Activated gamma-delta T cell treated with Interleukin-2 at 50 U/mL for 16 hours (primary cell): ENCODE measurements at places on chromosomes 3 and 15.

- DNase-seq, result no peak
Measured at GRCh38 chr15:76038512-76038911, 21.3 kb upstream of the TMEM266 start.

DNA sequence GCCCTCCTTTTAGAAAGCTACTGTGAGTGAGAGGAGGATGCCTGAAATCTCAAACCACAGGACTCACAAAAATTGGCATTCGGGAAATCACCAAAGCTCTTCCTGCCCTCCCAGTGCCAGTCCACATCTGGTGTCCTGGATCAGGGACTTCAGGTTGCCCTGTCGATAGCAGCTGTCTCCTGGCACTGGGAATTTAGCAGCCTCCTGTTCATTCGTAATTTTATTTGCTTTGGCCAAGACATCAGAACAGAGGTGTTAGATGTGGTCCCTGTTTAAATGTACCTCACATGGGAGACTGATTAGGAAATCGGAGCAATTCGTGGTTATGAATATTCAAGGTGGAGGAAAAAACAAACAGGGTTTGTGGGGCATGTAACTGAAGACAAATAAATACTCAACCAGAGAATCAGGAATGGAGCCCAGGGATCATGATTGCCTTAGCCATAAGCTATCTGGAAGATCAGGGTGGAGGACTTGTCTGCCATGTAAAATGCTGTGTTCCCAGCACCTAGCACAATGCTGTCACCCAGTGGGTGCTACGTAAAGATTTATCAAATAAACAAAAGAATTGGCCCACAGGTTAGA, 265.2 kb upstream of the PROK2 start:
- DNase-seq, result no peak

- no peak for DNase-seq
Measured at GRCh38 chr15:74301583-74302361, 65.6 kb downstream of the CCDC33 start.

- DNase-seq, result no peak
Measured at GRCh38 chr3:168273036-168273435, 177.3 kb upstream of the GOLIM4 start.

DNA sequence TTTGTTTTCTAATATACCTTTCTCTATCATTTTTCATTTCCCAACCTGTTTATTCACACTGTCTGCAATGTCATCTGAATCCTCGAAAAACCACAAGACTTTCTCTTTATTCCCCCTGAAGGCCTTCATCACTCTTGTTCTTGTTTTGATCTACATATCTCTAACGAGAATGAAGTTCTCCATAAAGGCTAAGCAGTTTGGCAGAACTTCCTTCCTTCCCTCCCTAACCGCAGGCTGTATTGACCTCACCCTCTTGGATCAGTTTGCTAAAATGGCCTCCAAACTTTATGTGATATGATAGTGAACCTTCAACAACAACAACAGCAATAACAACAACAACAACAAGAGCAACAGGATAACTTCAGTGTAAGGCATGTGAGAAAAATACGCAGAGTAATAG, 392.8 kb downstream of the TIGIT start:
- no peak for DNase-seq

DNA sequence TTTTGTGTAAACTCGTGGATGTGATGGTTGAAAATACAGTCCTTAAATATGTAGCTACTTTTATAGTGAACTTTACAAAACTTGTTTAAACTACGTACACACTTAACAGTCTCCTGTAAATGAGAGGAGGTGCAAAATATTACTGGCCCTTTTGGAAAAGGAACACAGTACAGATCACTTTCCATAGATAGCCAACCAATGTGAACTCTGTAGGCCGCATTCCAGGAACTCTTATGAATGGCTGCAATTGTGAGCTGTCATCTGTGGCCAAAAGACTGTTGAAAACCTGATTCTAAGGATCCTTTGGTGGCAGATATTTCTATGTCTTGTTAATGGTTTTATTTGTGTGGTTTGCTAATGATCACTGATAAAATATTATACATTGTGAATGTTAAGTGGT, 6.2 kb downstream of the TSC22D2 start:
- no peak for DNase-seq

DNA sequence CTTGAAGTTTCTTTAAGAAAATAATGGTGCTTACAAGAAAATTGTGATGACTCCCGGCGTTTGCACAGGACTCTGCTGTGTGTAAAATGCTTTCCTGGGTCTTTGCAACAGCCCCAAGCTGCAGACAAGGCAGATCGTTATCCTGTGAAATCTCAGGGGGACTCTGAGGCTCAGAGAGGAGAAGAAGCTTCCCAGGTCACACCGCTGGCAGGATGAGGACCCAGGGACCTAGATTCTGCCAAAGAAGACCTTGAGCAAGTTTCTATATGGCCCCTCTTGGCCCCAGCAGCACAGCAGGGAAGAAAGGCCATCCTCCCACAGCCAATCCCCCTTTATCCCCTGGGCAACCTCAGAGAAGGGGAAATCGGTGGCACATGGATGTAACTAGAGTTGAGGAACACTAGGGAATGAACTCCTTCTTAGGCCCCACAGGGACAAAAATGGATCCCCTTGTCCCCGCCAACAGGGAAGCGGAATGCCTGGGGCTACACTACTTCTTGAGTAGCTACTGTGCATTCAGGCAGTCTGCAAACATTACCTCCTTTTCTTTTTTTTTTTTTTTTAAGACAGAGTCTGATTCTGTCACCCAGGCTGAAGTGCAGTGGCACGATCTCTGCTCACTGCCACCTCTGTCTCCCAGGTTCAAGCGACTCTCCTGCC, 72.8 kb downstream of the CPN2 start:
- DNase-seq, result no peak

- no peak for DNase-seq
Measured at GRCh38 chr3:139772539-139773500, 95.0 kb upstream of the NMNAT3 start.

- no peak for DNase-seq
Measured at GRCh38 chr3:104717828-104718196, 648.9 kb upstream of the ALCAM start.

- DNase-seq, result no peak
Measured at GRCh38 chr3:121584418-121584817, 8.8 kb upstream of the FBXO40 start.

DNA sequence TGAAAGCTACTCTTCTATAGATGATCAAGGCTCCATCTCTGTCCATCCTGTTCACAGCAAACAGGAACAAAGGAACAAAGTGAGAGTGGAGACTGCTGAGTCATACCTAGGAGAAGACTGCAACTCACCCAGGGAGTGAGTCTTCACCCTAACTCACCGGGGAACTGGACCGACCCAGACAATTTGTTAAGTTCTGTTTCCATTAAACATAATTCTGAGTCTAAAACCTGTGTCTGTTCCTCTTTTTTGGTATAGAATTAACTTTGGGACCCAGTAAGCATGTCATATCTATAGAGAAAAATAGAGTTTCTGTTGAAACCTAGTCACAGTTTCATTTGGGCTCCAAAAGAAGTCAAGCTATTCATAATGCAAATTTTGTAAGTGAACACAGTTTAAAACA, 21.6 kb downstream of the CCDC80 start:
- no peak for DNase-seq

DNA sequence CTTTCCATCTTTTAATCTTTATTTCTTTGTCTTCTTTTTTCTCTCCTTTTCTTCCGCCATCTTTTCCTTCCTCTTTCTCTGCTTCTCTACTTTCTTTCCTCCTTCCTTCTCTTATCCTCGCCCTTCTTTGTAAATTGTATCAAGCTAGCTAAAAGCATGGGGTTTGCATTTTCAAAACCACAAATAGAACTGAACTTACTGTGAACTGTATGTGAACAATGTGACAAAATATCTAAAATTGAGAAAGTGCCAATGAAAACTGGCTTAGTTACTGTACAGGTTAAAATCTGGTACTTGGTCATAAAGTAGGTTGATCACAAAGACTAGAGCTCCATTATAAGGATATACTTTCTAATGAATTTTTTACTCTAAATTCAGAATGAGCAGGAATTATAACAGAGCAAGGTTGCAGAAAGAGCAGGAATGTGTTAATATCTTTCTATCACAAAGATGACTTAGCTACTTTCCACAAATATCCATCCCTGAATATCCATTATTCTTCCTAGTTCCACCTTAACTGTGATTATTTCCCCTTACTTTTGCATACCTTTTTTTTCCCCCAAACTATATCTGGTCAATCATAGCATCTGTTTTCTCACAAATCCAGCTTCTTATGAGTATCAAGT, 122.4 kb downstream of the LSAMP start:
- no peak for DNase-seq

- no peak for DNase-seq
Measured at GRCh38 chr3:13975686-13976085, 95.8 kb upstream of the WNT7A start.

DNA sequence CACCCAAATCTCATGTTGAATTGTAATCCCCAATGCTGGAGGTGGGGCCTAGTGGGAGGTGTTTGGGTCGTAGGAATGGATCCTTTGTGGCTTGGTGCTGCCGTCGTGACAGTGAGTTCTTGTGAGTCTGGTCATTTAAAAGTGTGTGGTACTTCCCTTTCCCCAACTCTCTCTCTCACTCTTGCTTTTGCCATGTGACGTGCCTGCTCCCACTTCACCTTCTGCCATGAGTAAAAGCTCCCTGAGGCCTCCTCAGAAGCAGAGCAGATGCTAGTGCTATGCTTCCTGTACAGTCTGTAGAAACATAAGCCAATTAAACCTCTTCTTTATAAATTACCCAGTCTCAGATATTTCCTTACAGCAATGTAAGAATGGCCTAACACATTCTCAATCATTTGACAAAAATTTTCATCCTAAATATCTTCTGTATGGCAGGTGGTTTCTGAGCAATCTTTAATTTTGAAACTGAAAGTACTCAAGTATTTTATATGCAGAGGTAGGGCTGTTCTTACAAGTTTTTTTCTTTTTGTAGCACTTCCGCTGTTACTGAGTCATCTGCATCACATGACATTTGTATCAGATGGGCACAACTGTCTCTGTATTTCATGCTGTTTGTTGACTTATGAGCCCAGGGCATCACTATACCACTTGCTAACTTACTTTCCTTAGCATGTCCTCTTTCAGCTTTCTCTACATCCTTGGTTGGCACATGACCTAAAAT, 8.8 kb downstream of the RPL39L start:
- DNase-seq, result peak; percentile 32

- no peak for DNase-seq
Measured at GRCh38 chr3:120796976-120797375, 54.4 kb downstream of the GTF2E1 start.

- DNase-seq, result no peak
Measured at GRCh38 chr15:42190370-42190769, 17.7 kb downstream of the VPS39 start.

- no peak for DNase-seq
Measured at GRCh38 chr3:98903099-98903498, 1.6 kb upstream of the DCBLD2 start.

- no peak for DNase-seq
Measured at GRCh38 chr15:60392601-60392985, 5.2 kb downstream of the ANXA2 start.

- DNase-seq, result no peak
Measured at GRCh38 chr3:136021803-136022202, 56.3 kb downstream of the PPP2R3A start.

DNA sequence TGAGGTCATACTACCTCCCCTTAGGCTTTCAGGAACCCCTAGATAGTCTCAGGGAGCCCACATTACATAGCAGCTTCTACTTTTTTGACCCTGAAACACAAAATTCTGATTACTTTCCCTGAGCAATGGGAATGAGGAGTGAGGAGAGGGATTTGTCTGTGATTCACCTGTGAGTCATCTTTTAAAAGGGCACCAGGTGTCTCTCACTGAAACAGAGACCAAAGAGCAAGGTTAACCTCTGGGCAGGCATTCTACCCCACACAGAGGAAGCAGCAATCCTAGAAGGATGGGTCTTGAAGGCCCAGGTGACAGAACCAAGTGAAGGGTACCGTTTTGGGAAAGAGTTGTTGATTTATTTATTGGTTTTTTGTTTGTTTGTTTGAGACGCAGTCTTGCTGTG, 31.1 kb upstream of the UBE2E2 start:
- no peak for DNase-seq

DNA sequence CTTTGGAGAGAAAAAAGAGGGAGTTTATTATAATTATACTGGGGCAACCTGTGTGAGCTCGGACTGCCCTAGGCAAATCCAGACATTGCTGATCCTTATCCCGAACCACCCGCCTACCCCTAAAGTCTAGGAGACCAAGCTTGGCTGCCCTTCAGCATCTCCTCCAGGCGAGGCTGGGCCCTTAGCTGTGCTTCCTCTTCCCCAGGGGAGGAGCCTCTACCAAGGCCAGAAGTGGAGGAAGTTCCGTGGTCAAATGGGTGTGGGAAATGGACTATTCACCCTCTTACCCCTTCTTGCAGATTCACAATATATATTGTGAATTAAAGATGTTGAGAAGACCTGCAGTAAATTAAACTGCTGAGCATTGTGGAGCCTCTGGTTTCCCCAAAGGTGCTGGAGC, 158.3 kb upstream of the HES1 start:
- no peak for DNase-seq

DNA sequence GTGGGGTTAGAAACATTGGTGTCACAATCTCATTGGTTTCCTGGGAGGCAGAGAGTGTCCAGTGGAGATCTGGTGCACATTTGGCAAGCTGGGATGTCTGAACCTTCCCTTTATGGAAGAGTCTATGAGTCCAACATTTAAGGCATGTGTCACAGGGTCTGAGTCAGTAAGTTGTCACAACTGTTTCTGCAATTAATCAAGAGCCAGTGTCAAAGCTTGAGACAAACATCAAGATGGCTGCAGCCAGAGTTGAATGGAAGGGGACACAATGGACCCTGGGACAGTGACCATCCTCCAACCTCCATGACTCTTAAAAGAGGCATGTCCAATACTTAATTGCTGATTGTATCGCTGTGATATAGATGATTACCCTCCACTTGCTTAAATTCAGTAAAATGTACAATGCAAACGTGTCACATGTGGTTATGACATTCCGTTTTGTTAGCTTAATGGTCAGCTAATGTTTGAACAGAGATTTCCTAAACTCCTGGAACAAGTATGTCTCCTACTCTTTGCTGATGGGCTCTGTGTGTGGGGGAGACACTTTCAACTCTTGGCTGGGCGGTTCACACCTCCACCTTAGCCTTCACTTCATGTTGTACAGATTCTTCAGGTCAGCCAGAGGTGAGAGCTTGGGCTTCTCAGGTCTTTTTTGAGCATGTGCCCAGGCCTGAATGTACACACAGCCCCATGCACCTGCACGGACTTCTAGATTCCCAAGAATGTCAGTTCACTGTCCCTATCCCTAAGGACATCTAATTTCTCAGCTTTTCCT, 79.9 kb upstream of the PRR23E start:
- no peak for DNase-seq

GRCh38 chr3:101011136-101011535, 17.9 kb upstream of the ABI3BP start:
- no peak for DNase-seq

DNA sequence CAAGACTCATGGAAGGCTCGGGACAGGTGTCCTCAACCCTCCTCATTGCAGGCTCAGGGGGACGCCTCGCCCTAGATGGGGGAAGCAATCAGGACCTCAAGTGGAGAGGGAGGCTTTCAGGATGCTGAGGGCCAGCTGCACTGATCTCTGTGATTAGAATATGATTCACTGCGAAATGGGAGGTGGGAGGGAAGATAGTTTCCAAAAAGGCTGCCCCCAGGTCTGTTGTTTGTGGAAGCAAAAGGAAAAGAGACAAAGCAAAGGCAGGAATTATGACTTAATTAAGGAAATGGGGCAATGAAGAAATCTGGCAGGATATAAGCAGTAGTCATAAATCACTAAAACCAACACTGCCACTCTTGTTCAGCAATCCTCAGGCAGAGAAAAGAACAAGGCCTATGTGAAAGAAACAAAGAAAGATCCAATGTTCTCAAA, 85.6 kb upstream of the ABHD17C start:
- DNase-seq, result no peak
